Small intestine (tissue), 16 donors: ENCODE measurements at places on chromosomes 6 and 20.

- no peak overlapping the region for H3K4me3 ChIP-seq
- no peaks in the 10 kb centered on the region for H3K36me3 ChIP-seq
- H3K27me3 ChIP-seq = peaks cover 7% of the 10 kb centered on the region
- H3K27ac ChIP-seq = no peak overlapping the region
- no peak for DNase-seq
Measured at GRCh38 chr20:63318391-63319163, 25.6 kb downstream of the COL20A1 start.

GRCh38 chr6:154403788-154404187 lies 47.2 kb upstream of the IPCEF1 start:
- no peak overlapping the region for H3K4me3 ChIP-seq
- no peak for DNase-seq
- peaks cover 8% of the 10 kb centered on the region for H3K36me3 ChIP-seq
- no peaks in the 10 kb centered on the region for H3K4me1 ChIP-seq
- no peak overlapping the region for H3K27ac ChIP-seq

DNA sequence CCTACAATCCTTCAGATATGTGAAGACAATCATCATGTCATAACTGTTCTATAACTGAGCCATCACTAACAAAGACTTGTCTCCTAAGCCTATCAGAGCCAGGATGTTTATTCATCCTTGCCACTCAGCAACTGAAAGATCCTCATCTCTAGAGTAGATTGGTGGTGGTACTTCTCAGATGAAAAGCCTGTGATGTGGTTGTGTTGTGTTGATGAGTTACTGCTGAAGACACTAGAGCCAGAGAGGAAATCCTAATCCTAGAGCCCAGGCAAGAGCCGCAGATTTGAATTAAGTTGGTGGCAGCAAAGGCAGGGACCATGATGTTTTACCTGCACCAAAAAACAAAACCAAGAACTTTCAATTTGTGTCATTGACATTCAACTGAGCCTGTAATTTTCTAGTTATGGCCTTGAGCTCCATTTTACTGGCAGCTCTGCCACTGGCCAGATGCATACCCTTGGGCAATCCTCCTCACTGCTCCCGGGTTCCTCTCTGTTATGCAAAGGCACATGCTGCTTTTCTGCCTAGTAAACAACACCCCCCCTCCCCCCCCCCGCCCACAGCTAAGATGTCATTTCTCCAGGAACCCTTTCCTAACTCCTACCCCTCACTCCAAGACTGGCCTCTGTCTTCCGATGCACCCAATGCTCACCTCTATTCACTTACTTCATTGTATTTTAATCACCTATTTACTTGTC lies 50.2 kb upstream of the REV3L start:
- H3K27me3 ChIP-seq = no peaks in the 10 kb centered on the region
- H3K4me3 ChIP-seq = no peak overlapping the region
- H3K36me3 ChIP-seq = no peaks in the 10 kb centered on the region

DNA sequence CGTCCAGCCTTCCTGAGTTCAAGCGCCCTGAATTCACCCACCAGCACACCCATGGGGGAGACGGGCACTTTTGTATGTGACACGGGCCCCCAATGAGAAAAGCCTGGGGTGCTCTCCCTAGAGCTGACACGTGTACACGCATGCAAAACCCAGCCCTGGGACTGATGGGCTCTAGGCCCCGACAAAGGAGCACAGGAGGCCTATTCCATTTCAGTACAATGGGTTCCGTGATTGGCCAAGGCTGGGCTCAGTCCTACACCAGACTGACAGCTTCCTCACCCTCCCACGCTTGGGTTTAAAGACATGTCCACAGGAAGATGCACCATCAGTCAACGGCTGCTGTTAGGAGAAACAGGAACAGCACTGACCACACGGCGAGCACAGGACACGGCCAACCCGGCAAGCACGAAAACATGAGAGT lies 8.8 kb downstream of the ZBTB46 start:
- H3K27ac ChIP-seq = no peak overlapping the region
- no peaks in the 10 kb centered on the region for H3K4me1 ChIP-seq

- H3K27ac ChIP-seq = no peak overlapping the region
- no peak for DNase-seq
- H3K4me1 ChIP-seq = peaks cover 2% of the 10 kb centered on the region
- no peaks in the 10 kb centered on the region for H3K27me3 ChIP-seq
Measured at GRCh38 chr6:43980004-43980795, 147.1 kb downstream of the MRPL14 start.

DNA sequence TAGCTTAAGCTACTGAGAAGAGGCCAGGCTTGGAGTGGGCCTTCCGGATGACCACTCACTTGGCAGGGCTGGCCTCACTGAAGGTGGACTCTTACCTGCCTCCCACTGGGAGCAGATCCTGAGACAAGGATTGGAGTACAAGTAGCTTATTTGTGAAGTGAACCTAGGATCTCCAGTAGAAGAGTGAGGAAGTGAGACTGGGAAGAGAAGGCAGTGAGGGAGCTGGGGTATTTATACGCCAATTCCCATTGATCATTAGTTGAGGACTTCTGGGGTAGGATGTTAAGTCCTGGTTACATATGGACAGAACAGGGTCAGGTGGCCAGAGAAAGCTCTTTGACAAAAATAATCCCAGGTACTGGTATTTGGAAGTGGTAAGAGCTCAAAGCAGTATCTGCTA lies 32.3 kb upstream of the RNF24 start:
- no peaks in the 10 kb centered on the region for H3K27me3 ChIP-seq
- H3K4me1 ChIP-seq = no peaks in the 10 kb centered on the region
- no peak overlapping the region for H3K27ac ChIP-seq
- H3K4me3 ChIP-seq = no peak overlapping the region
- no peak for DNase-seq

GRCh38 chr6:137762168-137763090 lies 104.6 kb upstream of the TNFAIP3 start:
- no peak for DNase-seq
- no peaks in the 10 kb centered on the region for H3K36me3 ChIP-seq
- no peak overlapping the region for H3K4me3 ChIP-seq
- H3K27me3 ChIP-seq = no peaks in the 10 kb centered on the region
- H3K27ac ChIP-seq = no peak overlapping the region
- H3K4me1 ChIP-seq = no peaks in the 10 kb centered on the region

DNA sequence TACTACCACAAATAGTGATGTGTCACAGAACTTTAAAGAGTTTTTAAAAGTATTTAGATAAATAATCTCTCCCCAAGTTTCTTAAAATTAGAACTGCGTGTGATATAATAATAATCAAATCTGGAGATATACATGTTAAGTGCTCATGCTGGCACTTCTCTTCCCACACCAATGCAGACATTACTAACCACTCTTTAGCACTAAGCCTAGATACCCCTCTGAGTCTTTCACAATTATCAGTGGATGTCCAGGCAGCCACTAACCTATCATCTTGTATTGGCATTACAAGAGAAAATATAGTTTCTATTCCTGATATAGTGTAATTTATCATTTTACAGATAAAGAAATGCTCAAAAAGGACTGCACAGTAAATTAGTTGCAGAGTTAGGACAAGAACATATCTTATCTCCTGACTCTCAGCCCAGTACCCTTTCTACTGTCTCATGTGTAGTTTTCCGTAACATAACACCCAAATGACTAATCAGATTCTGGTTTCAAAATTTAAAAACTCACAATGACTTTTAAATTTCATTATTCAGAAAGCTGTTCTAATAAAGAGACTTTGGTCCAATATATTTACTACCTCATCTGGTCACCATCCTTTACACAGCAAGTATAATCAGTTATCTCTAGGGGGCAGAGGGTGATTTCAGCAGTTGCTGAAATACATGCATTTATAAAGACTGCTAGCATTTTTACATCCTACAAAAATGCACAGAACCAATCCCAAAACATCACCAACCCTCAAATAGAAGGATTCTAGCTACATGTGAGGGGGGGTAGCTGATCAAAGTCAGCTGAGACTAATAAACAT lies 215.5 kb upstream of the MCHR2 start:
- H3K4me1 ChIP-seq = no peaks in the 10 kb centered on the region
- no peaks in the 10 kb centered on the region for H3K36me3 ChIP-seq
- H3K4me3 ChIP-seq = no peak overlapping the region
- no peak overlapping the region for H3K27ac ChIP-seq

GRCh38 chr6:89826029-89826528 lies 3.6 kb upstream of the CASP8AP2 start:
- peaks cover 4% of the 10 kb centered on the region for H3K4me1 ChIP-seq
- H3K36me3 ChIP-seq = no peaks in the 10 kb centered on the region
- no peak overlapping the region for H3K27ac ChIP-seq
- H3K4me3 ChIP-seq = no peak overlapping the region
- no peaks in the 10 kb centered on the region for H3K27me3 ChIP-seq

- no peak overlapping the region for H3K4me3 ChIP-seq
- no peak for DNase-seq
- no peaks in the 10 kb centered on the region for H3K36me3 ChIP-seq
- H3K27ac ChIP-seq = no peak overlapping the region
- H3K4me1 ChIP-seq = no peaks in the 10 kb centered on the region
Measured at GRCh38 chr20:44296011-44296410, 15.0 kb downstream of the FITM2 start.
